ENCODE measurements at places on chromosomes 16 and 17.

DNA sequence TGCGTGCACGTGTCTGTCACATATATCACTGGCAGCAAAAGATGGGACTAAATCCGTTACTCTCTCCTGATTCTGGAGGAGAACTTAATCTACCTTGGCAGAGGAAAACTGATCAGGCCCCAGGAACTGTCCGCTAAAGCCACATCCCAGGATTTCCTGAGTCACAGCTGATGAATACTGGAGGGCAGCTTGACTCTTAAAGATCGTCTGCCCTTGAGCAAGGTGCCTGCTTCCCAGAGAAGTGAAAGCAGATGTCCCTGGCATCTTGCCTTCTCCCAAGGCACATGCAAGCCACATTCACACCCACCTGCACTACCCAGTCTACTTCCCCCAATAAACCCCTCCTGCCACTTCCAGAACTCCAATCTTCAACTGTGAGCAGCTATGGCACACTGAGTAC lies 99.8 kb downstream of the CPPED1 start:
- no peak for DNase-seq

- no peak for DNase-seq
These were observed 84.8 kb upstream of the CREBBP start for GRCh38 chr16:3965306-3965705.

GRCh38 chr16:79411357-79411756 lies 189.2 kb downstream of the MAF start:
- no peak for DNase-seq

- DNase-seq: no peak
These were observed 37.8 kb downstream of the OR1D5 start for GRCh38 chr17:3025421-3026124.

GRCh38 chr16:72848759-72849664 lies 198.9 kb downstream of the ZFHX3 start:
- DNase-seq: peak; percentile 18

GRCh38 chr16:49876716-49877129 lies 20.8 kb upstream of the ZNF423 start:
- no peak for DNase-seq

DNA sequence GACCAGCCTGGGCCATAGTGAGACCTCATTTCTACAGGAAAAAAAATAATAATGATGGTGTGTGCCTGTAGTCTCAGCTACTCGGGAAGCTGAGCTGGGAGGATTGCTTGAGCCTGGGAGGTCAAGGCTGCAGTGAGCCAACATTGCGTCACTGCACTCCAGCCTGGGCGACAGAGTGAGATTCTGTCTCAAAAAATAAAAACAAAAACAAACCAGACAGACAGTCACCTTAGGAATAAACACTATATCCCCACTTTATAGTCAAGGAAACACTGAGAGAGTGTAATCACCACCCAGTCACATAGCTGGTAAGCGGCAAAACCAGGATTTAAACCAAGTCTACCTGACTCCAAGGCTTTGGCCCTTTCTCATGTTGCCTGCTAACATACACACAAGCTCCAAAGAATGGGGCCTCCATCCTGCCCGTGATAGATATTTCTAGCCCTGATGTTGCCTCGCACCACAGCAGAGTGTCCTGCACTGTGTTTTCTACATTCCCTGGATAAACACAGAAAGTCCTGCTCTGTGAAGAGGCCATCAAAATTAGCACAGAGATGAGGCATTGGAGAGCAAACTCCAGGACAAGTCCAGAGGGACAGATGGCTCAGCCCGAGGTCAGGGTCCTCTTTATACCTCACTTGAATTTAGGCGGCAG lies 66.1 kb upstream of the SMURF2 start:
- DNase-seq: no peak

DNA sequence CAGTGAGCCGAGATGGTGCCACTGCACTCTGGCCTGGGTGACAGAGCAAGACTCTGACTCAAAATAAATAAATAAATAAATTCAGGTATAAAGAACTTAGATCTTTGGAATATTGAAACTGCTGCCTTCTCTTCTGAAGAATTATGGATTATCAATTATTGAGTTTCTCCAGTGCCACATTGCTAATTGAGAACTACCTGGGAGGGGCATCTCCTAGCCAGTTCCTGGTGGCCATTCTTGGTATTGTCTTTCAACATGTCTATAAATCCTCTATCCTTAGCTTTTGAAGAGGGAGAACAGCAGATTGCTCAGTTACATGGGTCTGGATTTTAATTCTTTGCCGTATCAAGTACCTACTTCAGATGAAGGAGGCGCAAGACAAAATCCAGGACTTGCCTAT lies 29.2 kb downstream of the CALCOCO2 start:
- no peak for DNase-seq

- DNase-seq: no peak
These were observed 24.9 kb upstream of the CACNG4 start for GRCh38 chr17:66939461-66940114.

- DNase-seq: no peak
These were observed 22.3 kb upstream of the MEIOC start for GRCh38 chr17:44633998-44634397.

DNA sequence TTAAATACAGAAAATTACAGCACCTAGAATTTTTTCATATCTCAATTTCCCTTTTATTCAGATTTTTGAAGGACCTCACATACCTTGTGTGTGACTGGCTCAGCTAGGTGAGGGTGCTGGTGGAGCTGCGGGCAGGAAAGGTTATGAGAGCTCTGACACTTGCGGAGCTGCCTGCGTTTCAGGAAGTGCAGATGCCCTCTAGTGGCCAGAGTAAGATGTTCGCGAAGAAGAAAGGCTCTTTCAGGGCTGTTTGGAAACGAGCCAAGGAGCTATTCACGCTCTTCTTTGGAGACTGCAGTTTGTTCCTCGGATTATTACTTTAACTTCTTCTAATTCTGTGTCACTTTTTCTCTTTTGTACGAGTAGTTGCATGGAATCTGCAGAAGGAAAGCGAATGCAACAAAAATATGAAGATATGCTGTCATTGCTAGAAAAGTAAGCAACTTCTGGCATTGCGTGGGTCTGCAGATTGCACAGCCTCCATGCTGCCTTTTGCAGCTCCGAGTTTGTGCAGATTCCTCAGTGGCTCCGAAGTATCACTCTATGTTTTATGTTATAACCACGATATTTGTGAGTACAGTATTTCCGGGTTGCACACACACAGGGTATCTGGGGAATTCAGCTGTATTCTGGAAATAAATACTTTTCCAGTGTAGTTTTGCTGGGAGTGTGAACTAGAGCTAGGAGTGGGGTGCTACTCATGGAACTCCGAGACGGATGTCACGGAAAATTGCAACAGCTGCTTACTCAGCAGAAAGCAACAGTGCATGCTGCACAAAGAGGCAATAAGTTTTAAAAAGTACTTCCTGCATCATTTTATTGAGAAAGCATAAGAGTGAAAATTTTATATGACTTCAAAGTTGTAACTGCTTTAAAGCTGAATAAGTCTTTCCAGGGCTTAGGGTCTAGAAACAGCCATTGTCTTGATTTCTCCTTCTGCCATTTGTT lies 46.3 kb downstream of the DNAH9 start:
- DNase-seq: no peak

GRCh38 chr16:82660966-82661365 lies 34.2 kb downstream of the CDH13 start:
- no peak for DNase-seq

GRCh38 chr17:9022573-9023391 lies 1.5 kb downstream of the NTN1 start:
- DNase-seq: no peak

DNA sequence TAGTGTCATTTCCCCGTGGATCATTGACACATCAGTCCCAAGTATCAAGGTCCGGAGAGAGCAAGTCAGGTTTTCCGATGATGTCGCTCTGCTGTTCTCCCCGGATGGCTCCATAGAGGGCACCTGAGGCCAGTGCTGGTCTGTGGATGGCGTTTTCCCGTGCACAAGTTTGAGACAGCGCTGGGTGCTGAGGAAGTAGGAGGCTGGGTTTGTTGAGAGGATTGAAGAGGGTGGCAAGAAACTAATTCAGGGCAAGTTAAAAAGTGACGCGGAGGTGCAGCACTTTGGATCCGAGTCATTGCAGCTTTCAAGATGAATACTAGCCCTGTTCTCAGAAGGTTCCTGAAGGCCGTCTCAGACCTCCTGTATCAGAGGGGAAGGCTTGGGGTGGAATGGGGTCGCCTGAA lies 7.7 kb downstream of the NUBP1 start:
- no peak for DNase-seq

- no peak for DNase-seq
These were observed 23.5 kb downstream of the TBX4 start for GRCh38 chr17:61475726-61476125.

DNA sequence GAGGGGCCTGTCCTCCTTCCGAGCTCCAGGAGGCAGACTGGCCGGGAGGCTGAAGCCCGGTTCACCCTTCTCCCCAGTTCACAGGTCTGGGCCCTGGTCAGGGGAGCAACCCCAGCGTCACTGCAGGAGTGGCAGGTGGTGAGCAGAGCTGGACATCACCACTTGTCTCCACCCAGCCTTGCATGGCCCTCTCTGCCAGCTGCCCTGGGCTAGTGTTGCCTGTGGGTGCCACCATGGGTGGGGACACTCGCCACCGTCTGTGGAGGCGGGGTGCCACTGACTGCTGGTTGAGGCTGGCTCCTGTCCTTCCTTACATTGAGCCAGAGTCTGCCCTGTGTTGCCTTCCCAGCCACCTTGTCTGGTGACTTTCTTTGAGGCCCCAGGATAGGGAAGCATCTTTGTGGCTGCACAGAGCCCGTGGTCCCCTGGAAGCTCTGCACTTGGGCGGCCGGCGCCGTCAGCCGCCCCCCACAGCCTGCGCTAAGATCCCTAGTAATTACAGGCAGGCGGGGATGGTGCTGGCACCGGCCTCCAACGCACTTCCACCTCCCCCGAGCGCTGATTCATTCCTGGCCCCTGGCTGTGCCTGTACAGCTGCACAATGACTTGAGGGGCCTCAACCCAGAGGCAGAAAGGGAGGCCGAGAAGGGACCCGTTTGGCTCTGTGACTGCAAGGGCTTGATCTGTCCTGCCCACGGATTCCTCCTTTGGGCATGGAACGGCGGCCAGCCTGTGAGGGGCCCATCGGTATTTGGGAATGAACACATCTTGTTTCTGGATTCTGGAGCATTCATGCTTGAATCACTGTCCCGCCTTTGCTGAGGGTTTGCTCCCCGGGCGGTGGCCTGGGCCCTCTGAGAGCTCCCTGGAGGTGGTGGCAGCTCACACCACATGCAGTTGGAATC lies 5.2 kb downstream of the BAIAP2 start:
- DNase-seq: no peak

GRCh38 chr17:7004398-7005253 lies 7.8 kb upstream of the RNASEK start:
- DNase-seq: no peak

DNA sequence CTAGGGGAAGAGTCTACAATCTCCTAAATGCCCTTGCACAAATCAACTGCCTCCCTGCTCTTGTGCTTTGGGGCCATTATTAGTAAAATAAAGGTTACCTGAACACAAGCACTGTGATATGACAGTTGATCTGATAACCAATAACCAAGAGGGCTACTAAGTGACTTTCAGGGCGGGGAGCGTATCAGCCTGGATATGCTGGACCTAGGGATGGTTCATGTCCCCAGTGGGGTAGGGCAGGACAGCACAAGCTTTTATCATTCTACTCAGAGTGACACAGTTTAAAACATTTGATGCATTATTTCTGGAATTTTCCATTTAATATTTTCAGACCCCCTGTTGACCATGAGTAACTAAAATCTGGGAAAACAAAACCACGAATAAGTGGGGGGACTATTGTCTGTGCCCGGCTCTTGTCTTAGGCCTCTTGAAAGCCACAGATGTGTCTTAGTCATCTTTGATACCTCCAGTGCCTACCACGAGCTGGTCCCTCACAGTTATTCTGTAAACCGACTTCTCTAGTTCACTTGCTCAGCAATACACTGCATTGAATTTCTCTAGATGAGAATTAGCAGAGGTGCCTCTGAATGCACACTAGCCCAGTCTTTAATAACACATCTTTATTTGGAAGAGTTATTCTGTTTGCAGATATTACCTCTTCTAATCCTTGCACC lies 94.6 kb upstream of the DHX40 start:
- no peak for DNase-seq

GRCh38 chr17:79041723-79042420 lies 17.9 kb downstream of the C1QTNF1 start:
- DNase-seq: no peak

DNA sequence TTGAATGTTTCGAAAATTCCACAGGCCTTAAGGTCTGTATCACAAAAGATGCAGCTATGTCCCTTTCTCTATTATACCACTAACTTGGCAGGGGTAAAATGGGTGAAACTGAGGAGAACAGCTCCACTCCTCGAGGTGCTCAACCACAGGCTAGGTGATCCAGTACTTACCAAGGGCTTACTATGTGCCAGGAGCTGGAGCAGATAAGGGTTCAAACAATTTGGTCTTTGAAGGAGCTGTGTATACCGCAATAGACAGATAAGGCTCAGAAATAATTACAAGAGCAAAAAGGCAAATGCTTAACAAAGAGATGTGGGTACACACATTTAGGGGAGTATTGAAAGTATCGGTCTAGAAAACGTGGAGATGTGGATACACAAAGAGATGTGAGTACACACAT lies 1.5 kb downstream of the XPO6 start:
- DNase-seq: no peak

GRCh38 chr17:57723427-57724025 lies 21.6 kb downstream of the CCDC182 start:
- DNase-seq: no peak

DNA sequence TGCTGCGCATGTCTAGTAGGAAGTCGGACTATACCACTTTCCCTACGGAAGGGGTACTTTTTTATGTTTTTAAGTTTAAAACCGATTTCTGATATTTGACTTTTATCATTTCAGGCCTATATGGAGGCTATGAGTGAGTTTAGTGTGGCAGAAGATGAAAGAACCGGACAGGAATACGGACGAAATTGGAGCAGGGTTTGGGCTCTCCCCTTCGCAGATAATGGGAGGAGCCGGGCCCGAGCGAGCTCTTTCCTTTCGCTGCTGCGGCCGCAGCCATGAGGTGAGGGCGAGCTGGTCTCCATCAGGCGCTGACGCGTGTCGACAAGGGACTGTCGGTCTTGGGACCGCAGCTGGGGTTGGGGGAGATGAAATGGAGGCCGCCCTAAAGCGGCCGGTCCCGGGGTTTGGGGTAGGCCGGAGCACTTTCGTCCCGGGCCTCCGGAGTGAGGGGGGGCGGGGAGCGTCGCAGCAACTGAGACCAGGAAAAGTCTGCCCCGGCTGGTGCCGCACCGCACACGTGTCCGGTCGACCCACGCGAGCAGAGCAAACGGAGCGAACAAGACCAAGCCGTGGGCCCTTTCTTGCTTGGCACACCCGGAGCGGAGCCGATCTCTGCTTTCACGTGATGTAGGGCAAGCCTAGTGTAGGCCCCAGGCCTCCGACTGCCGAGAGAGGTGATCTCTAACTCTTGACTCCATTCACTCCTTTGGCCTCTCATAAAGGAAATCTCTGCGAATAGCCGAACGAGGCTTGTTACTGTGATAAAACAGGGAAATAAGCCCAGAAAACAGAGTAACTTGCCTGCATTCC lies at the start of gene RPL19:
Gene RPL19, plus strand, starts transcription at position 214 of the 810 bp plus-strand sequence. Its CDS starts 62 bp downstream, at position 276.
- no peak for DNase-seq
